SK-N-MC (cell line): ENCODE measurements at places on chromosomes 1 and 21.

DNA sequence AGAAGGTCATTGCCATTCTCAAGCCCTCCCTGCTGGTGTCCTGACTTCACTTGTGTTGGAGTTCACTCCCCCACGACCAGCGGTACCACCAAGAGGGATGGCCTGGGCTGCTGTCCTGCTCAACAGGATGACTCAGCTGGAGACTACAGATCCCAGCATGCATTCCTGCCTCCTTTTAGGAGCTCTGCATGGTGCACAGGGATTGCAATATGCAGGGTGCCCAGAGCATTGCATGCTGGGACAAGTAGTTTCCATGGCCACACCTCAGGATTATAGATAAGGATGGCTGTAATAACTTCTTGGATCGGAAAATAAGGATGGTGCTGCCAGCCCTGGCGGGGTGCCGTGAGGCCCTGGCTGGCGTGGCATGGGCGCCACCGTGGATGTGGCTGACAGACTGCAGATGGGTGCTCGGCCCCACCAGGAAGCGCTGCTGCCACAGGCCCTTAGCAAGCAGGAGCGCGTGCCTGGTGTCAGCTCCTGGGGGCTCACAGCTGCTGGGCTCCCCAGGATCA, 150.0 kb downstream of the CASZ1 start:
- DNase-seq = no peak

DNA sequence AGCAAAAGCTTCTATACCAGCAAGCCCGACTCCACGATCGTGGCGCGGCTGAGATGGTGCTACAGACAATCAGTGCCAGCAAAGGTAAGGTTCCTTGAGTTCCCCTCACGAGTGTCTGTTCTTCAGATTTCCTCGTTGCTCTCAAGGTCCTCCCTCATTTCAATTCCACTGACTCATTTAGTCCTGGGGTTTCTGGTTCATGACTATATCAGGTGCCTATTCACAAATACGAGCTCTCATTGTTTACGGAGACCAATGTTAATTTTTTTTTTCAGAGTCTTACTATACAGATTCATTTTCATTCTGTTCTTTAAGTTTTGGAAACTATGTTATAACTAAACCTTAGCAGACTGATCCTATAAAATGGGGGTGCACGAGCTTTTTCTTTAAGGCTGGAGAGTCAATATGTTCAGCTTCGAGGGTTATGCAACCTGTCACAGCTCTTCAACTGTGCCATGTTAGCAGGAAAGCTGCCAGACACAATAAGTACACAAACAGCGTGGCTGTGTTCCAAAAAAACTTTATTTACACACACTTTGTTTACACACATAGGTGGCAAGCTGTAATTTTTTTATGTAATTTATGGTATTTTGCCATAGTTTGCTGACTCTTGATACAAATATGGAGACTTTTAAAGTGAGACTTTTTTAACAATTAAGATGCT, 134.3 kb downstream of the ZP4 start:
- DNase-seq = no peak

DNA sequence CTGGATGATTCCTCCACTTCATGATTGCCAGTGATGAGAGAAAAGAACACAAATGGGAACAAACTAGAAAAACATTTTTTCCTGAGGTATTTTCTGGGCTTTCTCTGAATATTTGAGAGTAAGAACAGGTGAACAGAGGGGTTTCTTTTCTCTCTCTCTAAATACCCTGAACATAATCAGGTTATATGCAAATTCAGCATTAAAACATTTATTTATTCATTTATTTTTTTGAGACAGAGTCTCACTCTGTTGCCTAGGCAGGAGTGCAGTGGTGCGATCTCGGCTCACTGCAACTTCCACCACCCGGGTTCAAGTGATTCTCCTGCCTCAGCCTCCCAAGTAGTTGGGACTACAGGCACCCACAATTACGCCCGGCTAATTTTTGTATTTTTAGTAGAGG, 5.8 kb upstream of the LEFTY2 start:
- no peak for DNase-seq

GRCh38 chr1:2156866-2157265, 37.7 kb downstream of the FAAP20 start:
- no peak for DNase-seq

- no peak for DNase-seq
These were observed 3.4 kb downstream of the GDAP2 start for GRCh38 chr1:117925981-117926380.

DNA sequence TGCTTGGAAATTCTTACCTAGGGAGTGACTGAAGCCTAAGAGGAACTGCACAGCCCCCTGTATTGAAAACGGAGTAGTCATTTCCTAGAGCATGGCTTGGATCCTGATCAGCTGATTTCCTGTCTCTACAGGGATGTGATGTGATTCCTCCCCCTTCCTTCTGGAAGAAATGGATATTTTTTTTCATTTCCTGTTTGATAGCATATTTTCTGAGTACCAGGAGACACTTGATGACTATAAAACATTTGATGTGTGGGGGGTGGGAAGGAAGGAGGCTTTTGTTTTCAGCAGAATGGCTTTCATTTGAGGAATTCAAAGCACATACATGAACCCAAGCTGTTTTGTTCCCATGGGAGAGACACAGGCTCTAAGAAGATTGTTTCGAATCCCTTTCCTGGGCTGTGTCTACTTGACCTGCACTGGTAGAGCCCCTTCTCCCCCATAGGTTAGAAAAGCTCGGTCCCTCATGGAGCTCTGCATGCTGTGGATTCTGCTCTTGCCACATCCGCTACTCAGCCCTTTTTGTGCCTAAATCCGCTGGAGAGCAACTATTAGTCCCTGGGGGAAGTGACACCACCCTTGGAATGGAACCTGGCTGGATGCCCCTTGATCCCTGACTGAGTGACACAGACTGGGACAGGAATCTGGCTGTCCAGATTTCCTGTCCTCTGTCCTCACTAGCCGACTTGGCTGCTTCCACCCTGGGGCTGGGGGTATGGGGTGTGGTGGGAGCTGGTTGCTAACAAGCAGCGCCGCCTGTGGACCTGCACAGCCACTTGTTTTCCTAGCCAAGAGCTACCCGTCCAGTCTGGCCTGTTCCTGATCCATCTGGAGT, 71.8 kb upstream of the MACF1 start:
- no peak for DNase-seq

GRCh38 chr1:47382399-47382983, 33.6 kb upstream of the FOXE3 start:
- no peak for DNase-seq

GRCh38 chr1:104248385-104248784, 498.7 kb downstream of the AMY1C start:
- no peak for DNase-seq

DNA sequence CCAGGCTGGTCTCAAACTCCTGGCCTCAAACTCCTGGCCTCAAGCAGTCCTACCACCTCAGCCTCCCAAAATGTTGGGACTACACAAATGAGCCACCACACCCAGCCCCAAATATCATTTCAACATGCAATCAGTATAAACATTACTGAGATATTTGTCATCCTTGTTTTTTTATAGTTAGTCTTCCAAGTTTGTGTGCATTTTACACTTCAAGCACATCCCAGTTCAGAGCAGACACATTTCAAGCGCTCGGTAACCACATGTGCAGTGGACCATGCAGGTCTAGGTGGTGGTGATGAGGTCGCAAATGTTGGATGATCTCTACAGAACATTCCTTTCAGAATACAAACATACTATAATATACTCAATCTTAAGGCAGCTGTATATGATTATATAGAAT, 23.8 kb upstream of the APP start:
- DNase-seq = no peak

GRCh38 chr1:96427616-96428015, 294.0 kb upstream of the PTBP2 start:
- no peak for DNase-seq

- DNase-seq = no peak
These were observed 47.1 kb upstream of the PLA2G2C start for GRCh38 chr1:20233394-20233793.

GRCh38 chr1:10530756-10531495, 56.2 kb downstream of the PEX14 start:
- no peak for DNase-seq

DNA sequence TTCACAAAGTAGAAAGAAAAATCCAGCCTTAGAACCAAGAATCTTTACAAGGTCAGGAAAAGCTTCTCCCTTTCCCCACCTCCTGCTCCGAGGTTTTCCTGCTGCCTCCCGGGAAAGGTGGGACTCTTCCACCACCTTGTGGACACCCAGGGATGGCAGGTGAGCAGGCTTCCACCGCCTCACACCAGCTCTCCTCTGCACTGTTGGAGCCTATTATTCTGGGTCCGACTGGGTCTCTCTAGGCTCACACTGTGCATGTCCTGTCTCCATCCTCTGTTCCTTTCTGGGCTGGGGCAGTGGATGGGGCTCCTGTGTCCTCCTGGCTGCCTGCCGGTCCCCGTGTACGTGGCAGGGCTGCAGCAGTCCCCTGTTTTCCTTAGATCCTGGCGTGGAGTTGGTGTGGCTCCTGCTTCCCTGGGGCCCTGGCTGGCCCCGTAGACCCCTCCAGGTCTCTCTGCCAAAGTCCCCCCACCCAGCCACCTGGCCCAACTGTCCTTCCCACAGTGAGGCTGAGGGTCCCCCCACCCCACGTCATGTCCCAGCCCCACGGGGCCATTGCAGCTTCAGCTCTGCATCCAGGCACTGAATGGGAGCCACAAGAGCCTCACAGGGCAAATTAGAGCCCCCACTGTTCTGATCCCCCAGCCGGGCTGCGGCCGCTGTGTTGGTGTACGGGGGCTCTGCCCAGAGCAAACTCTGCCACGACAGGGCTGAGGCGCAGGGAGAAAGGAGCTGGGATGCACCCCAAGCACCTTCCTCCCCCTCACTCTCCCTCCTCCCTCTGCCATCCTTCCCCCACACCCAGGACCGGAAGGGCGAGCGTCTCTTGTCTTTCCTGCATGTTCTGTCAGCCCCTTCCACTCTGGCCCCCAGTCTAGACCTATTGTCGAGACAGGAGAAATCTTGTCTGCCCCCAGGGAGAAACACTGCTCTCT, 3.3 kb upstream of the SLC45A1 start:
- peak; percentile 8 for DNase-seq

DNA sequence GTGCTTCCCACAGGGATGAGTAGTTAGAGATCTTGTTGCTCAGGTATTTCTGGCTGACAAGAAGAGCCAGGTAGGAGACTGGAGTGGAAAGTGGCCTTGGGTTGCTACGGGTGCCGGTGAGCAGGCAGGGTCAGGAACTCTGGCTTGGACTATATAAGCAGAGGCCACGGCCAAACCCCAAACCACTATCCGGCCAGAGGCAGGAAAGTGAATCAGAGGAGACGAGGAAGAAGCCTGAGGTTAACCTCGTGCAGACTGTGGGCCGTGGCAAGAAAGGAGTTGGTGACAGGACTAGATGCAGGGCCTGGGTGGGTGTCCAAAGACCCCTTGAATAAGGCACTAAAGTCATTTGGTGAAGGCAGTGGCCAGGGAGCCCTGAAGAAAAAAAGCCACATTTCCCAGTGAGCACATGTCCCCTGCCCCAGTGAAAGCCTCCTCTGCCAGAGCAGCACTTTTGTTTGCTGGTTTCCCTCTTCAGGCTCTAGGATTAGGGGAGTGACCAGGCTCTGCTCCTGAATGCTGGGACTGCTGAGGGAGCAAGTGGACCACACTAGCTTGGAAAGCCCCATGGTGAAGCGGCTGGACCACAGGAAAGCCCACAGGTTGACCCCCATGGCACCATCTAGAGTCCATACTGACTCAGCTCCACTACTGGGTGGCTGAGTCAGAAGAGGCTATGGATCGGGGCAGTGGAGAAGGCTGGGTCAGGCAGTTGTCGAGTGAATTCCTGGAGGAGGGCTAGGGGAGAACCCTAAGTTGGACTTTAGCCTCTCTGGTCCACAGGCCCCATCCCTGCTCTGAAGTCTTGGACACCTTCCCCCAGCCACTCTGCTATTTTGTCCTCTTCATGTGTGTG, 23.4 kb downstream of the CSF1 start:
- no peak for DNase-seq

GRCh38 chr1:8348777-8349472, 31.0 kb downstream of the SLC45A1 start:
- DNase-seq = no peak

- no peak for DNase-seq
These were observed 95.9 kb downstream of the RASAL2 start for GRCh38 chr1:178189814-178190213.

DNA sequence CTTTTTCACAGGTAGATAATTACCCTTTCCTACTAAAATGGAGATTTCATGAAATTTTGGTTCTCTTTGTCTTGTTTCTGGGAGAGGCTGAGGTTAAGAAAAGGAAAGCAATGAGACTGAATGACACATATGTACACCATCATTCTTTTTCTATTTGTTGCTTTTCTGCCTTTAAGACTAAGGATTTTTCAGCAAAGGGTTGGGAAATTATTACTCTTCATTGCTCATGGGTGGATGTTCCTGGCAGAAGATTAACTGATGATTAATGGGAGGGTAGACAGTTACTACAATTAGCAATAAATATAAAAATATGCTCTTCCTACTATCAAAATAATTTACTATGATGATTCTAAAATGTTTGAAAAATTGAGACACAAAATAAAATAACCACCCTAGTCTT, 316.5 kb upstream of the USP24 start:
- no peak for DNase-seq

- no peak for DNase-seq
These were observed 6.9 kb upstream of the TMEM269 start for GRCh38 chr1:42777852-42778251.

DNA sequence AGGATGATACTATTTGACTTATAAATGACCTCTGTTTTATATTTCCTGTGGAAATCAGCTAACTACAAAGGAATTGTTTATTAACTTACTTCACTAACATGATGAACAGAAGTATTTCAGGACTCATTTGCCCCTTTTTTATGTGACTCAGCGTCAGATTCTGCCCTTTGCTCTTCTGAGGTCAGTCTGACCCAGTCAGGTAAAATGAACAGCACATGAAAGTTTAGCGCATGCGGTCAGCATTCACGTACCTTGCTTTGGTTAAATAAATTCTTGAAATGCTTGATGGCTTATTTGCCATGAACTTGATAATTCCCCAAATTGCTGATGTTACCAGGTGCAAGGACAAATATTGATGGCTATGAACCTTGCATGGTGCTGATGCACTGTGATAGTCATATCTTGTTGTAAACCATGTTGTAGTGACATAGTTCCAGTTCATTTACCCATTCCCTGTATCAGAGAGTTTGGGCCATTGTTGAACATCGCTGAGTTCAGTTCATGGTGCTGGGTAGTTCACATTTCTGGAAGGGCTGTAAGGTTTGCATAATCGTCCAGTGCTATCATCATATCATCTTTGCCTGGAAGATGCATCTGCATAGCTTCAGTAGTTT, 133.4 kb downstream of the NFIA start:
- no peak for DNase-seq
